ENCODE measurements at places on chromosomes 1 and 21.

DNA sequence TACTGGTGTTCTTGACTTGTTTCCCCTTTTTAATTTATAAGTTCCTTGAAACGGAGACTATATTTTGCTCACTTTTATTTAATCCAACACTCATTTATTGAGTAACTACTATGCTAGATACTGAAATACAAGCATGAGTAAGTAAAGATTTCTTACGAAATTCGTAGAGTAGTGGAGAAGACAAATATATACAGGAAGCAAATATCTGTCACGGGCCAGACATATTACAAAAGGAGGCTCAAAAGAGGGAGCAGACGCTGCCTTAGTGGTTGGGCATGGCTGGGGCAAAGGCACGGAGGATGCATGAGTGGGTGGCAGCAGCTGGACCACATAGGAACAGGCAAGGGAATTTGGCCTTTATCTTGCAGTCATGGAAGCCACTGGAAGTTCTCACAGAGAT is 6.8 kb downstream of the NCF2 start:
- DNase-seq: no peak

GRCh38 chr1:200207711-200208126 is 180.2 kb downstream of the NR5A2 start:
- no peak for DNase-seq

DNA sequence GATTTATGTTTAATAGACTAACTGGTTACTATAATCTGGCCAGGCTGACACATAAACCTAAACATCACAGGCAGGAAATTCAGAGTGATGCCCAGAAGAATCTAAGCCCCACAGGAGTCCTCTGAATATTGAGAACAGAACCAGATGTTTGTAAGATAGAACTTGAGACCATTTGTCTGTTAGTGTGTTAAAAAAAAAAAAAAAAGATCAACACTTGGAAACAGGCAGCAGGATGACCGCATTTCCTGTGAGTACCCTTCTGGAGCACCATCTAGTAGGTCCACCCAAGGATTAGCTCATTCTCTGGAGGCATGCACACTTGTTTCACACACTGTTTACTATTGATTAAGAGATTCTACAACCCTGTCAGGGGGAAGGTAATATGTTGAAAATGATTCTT is 111.4 kb upstream of the VANGL1 start:
- DNase-seq: peak; percentile 72

DNA sequence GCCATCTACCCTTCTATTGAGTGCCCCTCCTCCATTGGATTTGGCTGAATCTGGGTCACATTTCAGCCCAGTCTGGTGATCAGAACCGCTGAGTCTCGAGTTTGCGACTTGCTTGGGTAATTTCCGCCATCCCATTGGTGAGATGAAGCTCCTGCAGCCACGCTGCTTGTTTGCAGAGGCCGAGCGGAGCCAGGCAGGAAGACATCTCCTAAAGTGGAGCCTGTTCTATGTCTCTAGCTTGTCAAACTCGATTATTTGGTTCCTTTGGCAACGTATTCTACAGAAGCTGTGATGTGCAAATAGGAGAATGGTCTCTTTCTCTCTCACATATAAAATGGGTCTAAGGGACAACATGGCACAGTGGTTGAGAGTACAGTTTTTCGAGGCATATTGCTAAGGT is 206.8 kb upstream of the PLXNA2 start:
- no peak for DNase-seq

DNA sequence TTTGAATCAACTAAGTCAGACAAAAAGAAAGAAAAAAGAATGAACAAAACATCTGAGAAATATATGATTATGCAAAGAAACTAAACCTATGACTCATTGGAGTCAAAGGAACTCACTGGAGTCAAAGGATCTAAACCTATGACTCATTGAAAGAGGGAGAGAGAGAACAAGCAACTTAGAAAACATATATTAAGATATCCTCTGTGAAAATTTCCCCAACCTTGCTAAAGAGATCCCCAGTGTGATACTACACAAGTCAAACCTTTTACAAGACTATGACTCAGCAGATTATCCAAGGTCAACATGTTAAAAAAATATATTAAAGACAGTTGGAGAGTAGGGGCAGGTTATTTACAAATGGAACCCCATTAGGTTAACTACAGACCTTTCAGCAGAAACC is 1538.3 kb downstream of the NCAM2 start:
- DNase-seq: no peak

DNA sequence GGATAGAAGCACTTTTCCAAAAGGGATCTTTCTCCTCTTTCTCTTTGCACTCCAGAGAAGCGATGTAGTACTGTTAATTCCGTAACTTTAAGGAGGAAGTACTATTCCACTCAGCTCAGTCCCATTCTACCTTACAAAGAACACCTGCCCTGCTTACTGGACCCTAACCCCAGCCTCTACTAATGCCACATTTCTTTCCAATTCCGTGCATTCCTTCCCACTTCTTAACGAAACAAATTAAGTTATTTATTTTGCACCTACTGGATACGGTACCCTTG is 511 bp downstream of the NDC1 start:
- no peak for DNase-seq

GRCh38 chr1:53944469-53945182 is 873 bp downstream of the IFT25 start:
- DNase-seq: peak; percentile 26

DNA sequence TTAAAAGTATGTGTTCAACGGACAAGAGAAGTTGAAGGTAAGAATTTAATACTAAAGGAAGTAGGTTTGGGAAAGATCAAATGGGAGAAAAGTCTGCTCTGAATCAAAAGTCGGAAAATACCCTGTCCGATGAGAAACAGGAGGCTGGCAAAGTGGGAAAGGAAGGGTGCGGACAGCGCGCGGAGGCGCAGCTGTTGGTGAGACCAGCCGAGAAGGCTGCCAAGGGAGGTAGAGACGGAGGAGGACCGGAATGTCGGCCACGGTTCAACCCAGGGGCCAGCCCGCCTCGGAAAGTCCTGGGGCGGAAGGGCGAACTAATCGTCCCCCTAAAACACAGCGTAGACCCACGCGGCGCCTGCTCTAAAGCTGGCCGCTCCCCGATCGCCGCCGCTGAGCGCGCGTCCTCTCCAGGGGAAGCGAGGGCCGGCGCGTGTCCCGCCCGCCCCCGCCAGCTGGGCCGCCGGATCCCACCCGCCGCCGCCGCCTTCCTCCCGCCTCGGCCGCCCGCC is 639 bp upstream of the SPATA1 start:
- peak; percentile 87 for DNase-seq

GRCh38 chr1:24308365-24309015 is 10.7 kb upstream of the GRHL3 start:
- DNase-seq: peak; percentile 44

DNA sequence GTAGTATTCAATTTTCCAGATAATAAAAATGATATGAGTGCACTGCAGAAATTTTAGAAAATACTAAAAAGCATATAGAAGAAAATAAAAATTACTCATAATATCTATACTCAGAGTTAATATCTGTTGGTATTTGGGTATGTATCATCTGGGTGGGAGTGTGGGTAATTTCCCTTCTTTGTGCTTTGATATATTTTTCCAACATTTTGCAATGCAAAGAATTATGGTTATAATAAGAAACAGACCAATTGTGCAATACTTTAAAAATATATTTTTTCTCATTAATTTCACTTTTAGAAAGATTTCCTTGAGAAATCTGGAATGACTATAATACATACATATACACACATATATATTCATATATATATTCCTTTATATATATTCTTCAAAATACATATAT is 665.7 kb downstream of the ADGRL2 start:
- DNase-seq: no peak

GRCh38 chr1:74395571-74395970 is 116.8 kb downstream of the LRRC53 start:
- no peak for DNase-seq

DNA sequence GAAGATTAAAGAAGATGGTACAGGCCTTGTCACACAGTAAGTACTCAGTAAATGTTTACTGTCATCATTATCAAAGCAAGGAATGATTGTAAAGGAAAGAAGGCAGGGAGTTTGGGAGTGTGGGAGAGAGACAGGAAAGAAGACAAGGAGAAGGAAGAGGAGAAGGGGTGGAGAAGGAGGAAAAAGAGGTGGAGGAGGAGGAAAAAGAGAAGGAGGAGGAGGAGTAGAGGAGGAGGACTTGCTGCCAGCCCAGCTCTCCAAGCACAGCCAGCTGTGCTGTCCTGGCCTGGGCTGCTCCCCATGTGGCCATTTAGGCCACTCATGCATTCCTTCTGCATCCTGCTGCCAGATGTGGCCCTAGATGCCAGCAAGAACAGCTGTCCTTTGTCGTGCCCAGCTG is 7.5 kb upstream of the DISP3 start:
- DNase-seq: no peak

All from AG20443 (cell line).